ENCODE measurements at places on chromosomes 7 and 10.

- DNase-seq: no peak
Measured at GRCh38 chr7:112182749-112183148, 23.4 kb downstream of the DOCK4 start.

- DNase-seq: no peak
Measured at GRCh38 chr7:45686441-45687184, 112.4 kb downstream of the ADCY1 start.

DNA sequence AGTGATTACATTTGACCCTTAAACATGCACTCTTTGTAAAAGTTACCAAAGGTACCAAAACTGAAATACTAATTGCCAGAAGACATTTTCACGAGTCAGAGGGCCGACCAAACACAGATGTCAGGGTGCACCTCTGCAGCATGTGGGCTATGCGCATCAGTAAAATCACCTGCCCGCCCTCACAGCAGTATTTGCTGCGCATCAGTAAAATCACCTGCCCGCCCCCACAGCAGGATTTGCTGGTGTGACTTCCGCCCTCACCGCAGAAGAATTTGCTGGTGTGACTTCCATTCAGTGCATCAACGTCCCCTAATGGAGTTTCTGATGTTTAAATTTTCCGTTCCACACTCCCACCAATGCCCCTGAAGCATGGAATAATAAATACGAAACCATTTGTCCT is 202.9 kb downstream of the PTPRN2 start:
- DNase-seq: no peak

- no peak for DNase-seq
Measured at GRCh38 chr7:45679516-45679915, 105.3 kb downstream of the ADCY1 start.

DNA sequence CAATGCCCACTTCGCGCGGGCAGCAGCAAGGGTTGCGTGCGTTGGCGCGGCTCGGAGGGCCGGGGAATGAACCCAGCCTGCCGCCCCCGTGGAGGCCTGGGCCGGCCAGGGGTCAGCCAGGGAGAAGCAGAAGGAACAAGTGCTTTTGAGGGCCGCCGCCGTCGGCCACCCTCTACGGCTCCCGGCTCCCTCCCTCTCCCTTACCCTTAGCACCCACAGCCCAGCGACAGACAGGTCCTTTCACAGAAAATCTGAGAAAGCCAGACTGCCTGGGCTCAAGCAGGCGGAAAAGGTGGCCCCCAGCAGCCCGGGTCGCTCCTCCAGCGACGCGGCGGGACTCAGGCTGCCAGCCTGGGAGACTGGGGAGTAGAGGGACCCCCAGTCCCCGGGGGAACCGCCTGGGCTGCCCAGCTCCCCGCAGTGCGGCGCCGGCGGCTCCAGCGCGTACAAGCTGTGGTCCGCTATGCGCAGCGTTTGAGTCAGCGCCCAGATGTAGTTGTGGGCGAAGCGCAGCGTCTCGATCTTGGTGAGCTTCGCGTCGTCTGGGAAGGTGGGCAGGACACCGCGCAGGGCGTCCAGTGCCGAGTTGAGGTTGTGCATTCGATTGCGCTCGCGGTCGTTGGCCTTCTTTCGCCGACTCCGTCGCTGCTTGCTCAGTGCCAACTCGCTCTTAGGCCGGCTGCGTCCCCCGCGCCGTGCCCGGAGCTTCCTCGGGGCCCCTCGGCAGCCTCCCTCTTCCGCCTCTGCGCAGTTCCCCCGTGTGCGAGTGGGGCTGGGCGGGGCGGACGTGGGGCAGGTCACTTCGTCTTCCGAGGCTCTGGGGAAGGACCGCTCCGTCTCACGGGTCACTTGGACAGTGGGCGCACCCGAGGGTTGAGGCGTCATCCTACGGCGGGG is 815 bp downstream of the NEUROG3 start:
- no peak for DNase-seq

- no peak for DNase-seq
Measured at GRCh38 chr7:158401295-158401694, 186.3 kb downstream of the PTPRN2 start.

GRCh38 chr7:31101544-31101943 is 49.4 kb downstream of the ADCYAP1R1 start:
- no peak for DNase-seq

- DNase-seq: no peak
Measured at GRCh38 chr10:90862908-90863514, 5.2 kb upstream of the HTR7 start.

DNA sequence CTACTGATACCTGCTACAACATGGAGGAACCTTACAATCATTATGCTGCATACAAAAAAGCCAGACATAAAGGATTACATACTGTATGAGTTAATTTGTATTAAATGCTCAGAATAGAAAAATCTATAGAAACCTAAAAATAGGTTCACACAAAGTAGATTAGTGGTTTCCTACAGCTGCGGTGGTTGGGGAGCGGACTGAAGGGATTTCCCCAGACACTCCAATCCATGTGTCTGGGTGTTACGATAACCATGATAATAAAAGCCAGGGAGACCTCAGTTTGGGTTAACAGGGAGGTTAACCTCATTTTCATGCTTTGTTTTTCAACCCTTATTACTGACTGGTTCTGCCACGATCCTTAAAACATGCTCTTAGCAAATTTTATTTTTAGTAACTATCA is 355.9 kb downstream of the KCNMA1 start:
- DNase-seq: no peak

- DNase-seq: no peak
Measured at GRCh38 chr10:120634659-120635058, 177.6 kb downstream of the PLPP4 start.

DNA sequence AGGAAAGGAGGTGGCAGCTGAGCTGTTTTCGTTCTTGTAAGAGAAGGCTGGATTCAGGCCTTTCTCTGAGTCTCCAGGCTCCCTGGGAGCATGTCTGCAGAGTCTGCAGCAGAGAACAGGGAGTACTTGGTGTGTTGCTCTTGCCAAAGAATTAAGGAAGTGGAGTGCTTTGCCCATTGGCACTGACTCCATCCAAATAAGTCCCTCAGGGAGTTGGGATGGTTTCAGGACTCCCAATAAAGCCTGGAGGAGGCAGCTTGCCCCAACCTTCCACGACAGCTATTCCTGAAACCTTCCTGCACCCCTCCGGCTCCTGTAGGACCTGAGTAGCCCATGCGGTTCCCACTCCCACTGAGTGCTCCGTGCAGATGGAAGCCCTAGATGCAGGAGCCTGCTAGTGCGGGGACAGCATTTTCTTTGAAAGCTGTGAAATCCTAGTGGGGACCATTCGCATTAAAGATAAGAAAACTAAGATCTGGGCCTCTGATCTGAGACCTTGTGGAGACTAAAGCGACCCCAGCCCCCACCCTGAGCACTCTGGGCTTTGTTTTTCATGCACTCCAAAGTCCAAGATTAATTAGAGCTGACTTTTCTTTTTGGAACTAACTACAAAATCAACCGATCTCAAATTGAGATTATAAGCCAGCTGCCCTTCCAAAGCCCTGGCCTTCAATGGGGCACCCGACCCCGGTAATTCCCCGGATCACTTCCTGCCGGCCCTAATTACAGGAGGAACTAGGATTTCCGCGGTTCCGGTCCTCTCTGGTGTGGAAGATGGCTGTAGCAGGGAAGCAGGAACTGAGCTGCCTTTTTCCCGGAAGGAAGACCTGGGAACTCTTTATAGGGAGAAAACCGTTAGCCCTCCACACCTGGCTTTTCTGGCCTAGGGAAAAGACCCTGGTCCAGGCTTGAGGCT is 110.2 kb downstream of the COL13A1 start:
- DNase-seq: peak; percentile 40

DNA sequence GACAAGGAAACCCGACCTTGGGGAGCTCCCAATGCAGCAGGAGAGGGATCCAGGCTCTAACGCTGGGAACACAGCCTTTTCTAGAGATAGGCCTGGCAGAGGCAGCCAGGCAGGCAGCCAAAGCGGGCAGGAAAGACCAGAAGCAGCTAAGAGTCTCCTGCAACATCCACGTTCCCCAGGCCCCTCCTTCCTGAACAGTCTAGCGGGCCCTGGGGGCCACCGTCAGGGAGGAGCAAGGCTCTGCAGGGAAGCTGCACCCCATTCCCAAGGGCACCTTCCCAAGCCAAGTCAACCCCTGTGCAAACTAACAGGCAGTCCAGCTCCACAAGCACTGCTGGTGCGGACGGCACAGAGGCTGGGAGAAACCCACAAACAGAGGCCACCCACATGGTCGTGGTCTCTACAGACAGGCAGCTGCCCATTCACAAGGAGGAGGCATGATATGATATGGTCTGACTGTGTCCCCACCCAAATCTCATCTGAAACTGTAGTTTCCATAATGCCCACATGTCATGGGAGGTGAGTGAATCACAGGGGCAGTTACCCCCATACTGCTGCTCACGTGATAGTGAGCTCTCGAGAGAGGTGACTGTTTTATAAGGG is 115.7 kb downstream of the MAD1L1 start:
- DNase-seq: peak; percentile 28

DNA sequence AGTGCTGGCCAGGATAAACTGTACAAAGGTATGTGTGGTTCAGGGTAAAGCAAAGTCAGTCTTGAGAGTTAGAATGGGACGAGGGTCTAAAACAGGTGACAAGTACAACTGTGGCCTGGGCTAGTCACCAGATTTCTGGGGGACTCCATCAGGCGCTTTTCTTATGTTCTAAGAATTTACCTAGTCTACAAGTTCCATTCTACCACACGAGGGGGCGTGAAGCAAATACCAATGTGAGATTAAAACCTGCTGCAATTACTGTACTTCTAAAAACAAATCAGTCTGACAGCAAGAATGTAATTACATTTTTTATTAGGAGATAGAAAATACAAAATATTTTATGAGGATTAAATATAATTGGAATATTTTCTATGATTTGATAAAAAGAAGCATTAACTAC is 146.5 kb downstream of the ALOX5 start:
- no peak for DNase-seq

DNA sequence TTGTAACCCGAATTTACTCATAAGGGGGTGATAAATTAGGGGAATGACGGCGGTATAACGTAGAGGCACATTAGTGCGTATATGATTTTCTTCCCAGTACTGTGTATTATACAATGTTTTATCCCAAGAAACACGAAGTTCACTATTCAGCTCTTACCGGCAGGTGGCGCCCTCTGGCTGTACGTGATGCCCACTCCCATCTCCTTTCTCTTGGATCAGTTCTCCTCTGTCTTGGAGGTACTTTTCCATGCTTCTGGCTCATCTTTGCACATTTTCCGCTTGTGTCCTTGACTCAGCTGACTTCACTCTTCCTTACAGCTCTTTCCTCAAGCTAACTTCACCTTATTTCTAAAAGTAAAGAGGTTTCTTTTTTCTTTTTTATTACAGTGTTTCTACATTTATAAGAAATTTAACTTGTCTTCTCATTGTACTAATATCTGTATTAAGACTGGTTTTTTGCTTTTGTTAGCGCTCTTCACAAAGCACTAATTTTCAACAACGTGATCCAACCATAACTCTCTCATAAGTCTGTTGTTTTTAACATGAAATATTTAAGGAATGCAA is 21.3 kb downstream of the TMEM176B start:
- peak; percentile 37 for DNase-seq

DNA sequence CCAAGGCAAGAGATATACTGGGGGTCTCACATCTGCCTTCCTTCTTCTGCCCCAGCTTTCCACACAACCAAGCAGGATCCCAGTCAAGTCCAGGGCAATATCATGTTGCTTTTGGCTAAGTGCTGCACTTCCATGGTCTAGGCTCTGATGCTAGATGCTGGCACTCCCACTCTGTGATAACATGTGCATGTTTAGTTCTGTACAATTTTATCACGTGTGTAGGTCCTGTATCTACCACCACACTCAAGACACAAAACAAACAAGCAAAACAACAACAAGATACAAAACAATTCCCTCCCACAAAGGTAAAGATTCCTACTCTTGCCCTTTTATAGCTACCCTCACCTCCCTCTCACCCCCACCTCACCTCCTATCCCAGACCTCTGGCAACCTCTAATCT is 105.6 kb upstream of the HABP2 start:
- DNase-seq: no peak

DNA sequence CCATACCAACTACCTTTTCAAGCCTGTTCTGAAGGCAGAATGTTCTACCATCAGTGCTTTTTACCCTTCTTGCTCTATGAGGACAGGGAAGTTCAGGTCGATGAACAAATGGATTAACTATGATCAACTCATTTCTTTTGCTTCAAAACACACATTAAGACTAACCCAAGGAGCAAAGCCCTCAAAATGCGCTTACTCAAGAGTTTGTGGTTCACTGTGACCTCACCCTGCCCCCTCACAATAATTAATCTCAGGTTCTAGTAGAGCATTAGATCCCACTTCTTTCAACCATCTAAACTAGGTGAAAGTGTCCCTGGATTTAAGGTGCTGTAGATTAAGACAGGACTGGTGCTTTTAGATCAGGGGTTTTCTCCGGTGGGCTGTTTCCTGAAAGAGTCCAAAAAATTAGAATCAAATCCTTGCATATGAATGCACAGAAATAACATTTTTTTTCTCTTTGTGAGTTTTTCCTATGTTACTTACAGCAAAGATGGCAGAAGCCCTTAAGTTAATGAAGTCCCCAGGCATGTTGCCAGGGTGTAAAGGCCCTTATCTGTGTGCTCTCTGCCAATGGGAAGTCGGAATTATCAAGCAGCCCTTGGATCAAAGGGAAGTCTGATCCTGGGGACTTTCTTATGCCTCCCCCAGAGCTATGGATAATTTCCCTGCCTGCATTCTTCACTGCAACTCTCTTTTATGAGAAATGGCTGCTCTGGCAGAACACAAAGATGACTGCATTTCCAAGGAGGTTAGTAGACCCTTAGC is 205.5 kb upstream of the STK17A start:
- DNase-seq: no peak

GRCh38 chr10:127527320-127527719 is 21.8 kb upstream of the NPS start:
- DNase-seq: no peak

GRCh38 chr7:35839860-35840854 is 39.3 kb downstream of the SEPTIN7 start:
- DNase-seq: no peak

GRCh38 chr7:150976529-150977381 is 1.4 kb downstream of the KCNH2 start:
- DNase-seq: no peak

DNA sequence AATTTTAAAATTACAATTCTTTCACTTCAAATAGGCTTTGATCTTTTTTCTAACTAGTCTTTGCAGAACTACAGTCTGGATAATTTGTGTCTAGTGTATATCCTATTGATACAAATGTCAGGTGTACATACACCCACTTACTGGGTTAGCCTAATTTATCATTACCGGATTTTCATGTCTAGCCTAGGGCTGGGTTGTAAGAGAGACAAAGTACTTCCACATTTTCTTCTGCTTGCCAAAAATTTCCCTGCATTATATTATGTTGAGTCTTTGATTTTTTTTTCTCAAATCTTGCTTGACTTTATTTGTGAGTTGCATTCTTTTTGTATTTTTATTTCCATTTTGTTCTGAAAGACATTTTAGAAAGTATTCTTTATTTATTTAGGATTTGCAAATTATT is 284.8 kb upstream of the FZD8 start:
- DNase-seq: no peak

DNA sequence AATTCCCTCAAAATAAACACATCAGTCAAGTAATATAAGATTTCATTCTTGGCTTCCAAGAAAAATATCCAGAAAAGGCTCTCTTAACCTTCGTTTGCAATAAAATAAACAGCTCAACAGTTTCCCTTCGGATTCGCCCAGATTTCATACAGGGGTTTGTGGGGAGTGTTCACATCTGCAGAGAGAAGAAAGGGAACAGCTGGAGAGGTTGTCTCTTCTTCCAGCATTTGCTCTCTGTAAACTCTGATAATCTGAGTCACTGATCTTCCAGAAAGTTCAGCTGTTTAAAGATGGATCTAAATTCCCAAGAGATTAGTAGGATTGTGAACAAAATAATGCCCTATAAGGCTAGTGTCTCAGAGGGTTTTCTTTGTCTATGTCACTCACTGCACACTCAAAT is 277.9 kb downstream of the HPSE2 start:
- DNase-seq: no peak

Data from NCI-H446 treated with DMSO at 0.1 percent for 48 hours (cell line).